Left renal pelvis (tissue), 4 donors: ENCODE measurements at places on chromosomes 11 and 22.

DNA sequence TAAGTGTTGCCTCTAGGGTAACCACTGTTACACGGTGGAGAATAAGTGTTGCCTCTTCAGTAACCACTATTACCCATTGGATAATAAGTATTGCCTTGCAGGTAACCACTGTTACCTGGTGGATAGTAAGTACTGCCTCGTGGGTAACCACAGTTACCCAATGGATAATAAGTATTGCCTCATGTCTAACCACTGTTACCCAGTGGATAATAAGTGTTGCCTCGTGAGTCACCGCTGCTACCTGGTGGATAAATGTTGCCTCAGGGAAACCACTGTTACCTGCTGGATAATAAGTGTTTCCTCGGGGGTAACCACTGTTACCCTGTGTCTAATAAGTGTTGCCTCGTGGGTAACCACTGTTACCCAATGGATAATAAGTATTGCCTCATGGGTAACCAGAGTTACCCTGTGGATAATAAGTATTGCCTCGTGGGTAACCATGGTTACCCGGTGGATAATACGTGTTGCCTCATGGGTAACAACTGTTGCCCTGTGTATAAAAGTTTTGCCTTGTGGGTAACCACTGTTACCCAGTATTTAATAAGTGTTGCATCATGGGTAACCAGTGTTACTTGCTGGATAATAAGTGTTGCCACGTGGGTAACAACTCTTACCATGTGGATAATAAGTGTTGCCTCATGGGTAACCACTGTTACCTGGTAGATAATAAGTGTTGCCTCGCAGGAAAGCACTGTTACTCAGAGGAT is 12.3 kb upstream of the NXPE4 start:
- DNase-seq: no peak

GRCh38 chr11:65574811-65575567 is 864 bp upstream of the EHBP1L1 start:
- no peak for DNase-seq

- DNase-seq: no peak
Observed at GRCh38 chr22:31143038-31143437, 2.7 kb upstream of the PLA2G3 start.

DNA sequence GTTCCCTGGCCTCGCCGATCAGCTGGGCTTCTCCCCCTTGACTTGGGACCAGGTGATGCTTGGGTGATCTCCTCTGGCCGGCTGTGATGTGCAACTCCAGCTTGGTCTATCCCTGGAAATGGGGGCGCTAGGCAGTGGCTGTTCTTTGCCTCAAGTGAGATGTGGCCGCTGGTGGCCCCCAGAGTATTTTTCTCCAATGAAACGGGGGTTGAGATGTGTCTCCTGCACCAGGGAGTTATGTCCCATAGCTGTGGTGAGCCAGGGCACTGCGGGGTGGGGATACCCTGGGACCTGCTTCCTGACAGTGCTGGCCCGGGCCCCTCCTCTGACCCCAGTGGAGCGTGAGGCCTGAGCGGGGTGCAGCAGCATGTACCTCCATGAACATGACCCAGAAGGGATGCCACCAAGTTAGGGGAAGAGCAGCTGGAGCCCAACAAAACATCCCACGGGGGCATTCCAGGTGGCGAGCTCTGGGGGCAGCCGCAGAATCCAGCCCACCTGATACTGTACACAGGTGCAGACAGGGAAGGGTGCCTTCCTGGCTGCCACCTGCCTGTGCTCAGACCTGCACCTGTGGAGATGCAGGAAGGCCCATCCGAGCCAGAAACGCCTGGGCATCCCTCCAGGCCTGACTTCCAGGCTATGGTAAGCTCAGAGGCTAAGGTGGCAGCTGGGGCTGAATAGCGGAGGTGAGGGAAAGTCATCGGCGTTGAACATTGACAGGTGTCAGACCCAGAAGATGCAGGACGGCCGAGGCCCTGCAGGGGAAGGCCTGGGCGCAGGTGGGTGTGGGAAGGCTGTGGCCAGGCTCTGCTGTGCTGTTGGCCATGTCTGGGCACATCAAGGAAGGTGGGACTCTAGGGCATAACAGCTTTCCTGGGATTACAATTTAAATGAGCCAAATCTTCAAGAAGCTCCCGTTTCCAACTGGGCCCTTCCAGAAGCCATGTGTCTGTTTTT is 97.3 kb downstream of the CTTN start:
- no peak for DNase-seq

- no peak for DNase-seq
Observed at GRCh38 chr11:44301564-44302271, 8.2 kb downstream of the ALX4 start.

GRCh38 chr11:4480577-4481239 is 1.7 kb upstream of the OR52K1 start:
- no peak for DNase-seq

DNA sequence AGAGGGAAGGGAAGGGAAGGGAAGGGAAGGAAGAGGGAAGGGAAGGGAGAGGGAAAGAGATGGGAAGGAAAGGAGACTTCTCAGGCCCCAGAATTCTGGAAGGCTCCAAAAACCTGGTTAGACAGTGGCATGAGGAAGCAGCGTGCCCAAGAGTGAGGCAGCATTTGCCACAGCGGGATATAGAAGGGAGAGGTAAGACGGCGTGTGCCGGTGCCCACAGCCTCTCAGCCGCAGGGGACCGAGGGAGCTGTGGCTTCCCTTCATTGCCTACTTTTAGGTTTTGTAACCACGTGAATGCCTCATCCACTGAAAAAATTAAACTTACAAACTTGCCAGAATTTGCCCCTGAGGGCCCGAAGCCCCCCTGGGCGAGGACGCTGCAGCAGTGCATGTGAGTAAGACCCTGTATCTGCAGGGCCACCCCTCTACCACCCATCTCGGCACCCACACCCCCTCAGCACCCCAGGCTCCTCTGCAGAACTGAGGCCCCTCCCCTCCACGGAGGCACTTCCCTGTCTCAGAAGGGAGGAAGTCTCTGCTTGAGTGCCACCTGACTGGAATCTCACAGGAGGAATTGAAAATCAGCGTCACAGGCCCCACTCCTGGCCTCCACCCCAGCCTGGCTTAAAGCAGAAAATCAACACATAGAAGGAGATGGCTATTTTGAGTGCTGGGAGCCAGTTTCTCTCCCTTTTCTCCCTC is 58.1 kb downstream of the LINC01488 start:
- no peak for DNase-seq

DNA sequence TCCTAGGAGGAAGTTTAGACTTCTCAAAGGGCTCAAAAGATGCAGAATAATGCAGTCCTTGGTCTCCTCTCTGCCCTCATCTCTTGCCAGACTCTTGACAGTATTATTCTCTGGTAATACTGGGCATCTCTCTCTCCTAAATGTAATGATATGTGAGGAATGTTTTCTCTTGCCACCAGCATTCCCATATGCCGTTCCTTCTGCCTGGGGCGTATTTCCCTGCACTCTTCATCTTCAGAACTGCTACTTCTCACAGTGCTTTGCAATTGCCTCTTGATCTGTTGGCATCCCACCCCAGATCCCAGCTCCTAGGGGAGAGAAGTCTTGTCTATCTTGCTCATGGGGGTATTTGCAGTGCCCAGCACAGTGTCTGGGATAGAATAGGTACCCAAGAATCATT is 107.4 kb downstream of the RASSF10 start:
- DNase-seq: no peak

DNA sequence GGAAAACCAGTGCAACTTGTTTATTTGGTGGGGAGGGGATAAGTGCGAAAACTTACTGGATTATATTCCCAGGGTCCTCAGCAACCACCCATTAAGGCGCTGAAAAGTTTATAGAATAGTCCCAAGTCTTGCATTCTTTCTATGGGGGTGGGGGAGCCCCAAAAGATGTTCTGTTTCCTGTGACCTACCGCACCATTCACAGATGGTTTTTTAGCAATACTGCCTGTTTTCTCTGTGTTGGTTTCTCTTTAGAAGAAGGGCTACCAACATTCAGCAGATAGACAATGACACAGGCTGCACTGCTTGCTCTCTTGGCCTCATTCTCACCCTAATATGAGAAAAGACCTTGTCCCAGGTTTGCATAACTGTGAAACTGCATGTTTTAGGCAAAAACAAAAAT is 86.5 kb downstream of the FAM76B start:
- no peak for DNase-seq

- no peak for DNase-seq
Observed at GRCh38 chr22:45285263-45286058, 712 bp downstream of the UPK3A start.

DNA sequence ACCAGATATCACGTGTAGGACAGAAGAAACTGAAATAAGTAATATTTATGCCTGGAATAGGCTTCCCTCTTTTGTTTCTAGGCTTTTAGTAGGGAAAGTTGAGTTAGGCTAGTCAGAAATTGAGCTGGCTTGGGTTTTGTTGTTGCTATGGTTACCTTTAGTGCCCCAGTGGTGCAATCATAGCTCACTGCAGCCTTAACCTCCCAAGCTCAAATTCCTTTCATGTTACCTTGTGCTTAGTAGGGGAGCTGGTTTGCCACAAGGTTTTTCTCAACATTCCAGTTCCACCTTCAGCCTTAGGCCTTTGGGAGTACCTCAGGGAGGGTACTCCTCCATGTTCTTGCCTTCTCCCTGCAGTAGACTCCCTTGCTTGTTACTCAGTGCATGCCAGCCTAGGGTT is 69.1 kb upstream of the SUSD2 start:
- no peak for DNase-seq

DNA sequence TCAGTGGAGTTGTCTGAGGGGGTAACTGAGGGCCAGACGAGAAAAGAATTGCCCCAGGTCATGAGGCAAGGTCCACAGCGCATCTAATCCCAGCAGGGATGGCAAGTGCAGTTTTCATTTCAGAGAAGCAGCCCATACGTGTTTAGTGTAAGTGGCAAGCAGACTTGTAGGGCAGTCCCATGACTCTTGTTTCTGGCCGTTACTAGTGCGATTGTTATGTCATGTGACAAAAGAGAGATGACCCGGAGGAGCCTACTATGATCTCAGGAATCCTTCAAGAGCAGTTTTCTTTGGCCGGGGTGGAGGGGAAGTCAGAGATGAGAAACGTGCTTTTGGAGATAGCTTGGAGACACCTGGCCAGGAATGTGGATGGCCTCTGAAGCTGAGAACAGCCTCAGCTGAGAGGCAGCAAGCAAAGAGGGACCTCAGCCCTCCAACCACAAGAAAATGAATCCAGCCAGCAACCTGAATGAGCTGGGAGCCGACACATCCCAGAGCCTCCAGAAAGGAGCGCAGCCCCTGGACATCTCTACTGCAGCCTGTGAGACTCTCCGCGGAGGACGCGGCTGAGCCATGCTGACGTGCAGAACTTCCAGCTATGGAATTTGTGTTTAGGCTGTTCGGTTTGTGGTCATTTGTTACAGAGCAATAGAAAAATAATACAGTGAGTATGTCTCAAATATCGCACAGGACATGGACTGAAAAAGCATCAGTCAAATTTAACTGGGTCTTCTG is 44.1 kb upstream of the CDON start:
- DNase-seq: no peak

GRCh38 chr11:36135076-36135475 is 154.1 kb downstream of the COMMD9 start:
- DNase-seq: no peak

GRCh38 chr11:27391331-27392015 is 28.5 kb upstream of the CCDC34 start:
- no peak for DNase-seq

GRCh38 chr11:128522943-128523518 is 64.3 kb downstream of the ETS1 start:
- DNase-seq: no peak
